CD4-positive, alpha-beta T cell treated with Interleukin-17A for 1 hour (primary cell): ENCODE measurements at places on chromosomes 7 and 10.

- no peak for DNase-seq
These were observed 28.3 kb downstream of the EBF3 start for GRCh38 chr10:129935867-129936152.

GRCh38 chr7:936386-937054 is 18.0 kb downstream of the ADAP1 start:
- no peak for DNase-seq

DNA sequence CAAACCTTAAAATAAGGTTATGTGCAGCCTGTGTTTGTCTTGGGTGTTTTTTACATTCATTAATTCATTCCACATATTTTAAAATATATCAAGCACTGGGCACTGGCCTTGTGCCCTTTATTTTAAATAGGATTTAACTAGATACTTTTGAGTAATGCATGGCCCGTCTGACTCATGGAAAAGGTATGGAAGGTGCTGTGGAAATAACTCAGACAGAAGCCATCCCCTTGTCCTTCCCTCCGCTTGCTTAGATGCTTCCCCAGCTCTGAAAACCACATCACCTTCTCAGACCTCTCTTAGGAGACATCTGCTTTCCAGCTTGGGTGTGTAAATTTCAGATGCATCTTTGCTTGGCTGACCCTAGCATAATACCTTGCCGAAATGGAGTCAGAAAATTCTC is 30.5 kb downstream of the SLC18A2 start:
- no peak for DNase-seq

DNA sequence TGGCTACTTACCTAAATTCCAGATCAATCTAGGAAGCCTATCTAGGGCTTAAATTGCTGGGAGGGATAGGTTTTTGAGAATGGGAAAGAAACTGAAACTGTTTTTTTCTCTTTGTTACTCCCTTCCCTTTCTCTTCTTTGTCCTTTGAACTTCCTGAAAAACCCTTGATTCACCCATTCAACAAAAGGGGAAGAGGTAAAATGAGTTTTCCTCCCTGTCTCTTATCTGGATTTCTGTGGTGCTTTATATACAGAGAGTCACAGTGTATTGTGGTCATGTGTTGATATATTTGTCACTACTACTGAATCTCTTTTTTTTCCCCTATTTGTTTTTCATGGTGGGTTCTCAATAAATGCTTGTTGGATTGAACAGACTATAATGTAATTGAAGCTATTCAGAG is 19.8 kb upstream of the NUP205 start:
- no peak for DNase-seq

DNA sequence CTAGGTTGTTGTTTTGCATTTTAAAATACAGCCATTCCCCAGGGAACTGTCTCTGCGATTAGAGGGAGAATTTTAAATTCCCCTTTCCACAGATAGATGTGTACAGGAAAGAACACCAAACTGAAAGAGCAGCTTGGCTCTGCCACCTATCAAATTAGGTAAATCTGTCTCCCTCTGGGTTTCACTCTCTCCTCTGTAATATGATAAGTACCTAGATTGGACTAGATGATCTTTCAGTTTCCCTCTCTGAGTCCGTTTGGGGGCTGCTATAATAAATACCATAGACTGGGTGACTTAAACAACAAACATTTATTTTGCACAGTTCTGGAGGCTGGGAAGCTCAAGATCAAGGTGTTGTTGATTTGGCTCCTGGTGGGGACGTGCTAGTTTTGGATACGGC is 186.0 kb downstream of the KIF20B start:
- DNase-seq = no peak

GRCh38 chr10:95688648-95689047 is 5.1 kb downstream of the TCTN3 start:
- no peak for DNase-seq

- no peak for DNase-seq
These were observed 956.7 kb downstream of the CCSER2 start for GRCh38 chr10:85284778-85285770.

DNA sequence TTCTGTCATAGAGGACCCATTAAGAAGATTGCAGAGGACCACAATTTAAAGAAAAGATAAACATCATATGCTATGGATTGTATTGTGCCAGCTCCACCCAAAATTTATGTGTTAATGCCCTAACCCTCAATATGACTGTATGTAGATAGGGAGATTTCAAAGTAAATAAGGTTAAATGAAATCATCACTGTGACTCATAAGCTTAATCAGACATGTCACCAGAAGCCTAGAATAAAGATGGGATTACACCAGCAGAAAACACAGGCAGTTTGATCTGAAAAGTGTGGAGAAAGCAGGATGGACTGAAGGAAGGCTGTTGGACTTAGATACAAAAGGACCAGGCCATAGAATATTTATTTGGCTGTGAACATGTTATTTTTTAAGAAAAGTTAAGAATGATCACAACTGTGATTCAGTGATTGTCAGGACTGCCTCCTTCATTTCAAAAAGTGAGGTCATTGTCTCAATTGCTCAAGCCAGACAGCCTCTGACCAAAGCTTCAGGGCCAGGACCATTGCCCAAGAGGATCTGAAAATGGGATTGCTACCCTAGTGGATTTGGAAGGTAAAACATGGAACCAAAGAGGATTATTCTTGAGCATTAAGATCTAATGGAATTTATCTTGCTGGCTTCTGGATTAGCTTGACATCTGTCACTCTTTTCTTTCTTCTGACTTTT is 270.8 kb upstream of the POM121L12 start:
- DNase-seq = no peak

DNA sequence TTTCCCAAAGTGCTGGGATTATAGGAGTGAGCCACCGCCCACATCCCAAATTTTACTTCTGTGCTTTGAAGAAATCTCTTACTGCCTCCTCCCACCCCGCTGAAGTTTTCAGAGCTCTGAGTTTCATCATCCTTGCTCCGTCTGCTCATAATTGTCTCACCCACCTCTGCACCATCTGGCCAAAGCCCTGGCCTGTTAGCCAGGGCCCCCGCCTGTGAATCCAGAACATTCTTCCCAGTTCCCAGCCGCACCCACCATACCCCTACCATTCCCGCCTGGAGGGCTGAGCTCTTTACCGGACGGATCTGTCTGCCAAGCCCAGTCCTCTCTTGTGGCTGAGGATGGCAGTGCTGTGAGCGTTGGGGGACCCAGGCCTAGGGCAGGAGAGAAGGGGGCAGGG is 14.5 kb downstream of the SSC4D start:
- no peak for DNase-seq

DNA sequence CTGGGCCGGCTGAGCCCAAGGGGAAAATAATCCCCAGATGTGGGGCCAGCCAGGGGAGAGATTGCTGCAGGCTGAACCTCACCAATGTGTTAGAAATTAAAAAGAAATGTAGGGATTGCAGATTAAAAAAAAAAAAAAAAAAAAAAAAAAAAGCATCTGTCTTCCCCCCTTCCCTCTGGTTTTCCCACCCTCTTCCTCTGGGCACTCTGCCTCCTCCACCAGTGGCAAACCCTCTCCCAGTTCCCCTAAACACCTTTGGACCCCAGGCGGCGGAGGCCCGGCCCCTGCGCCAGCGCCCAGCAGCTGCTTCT is 7.1 kb downstream of the MNX1 start:
- no peak for DNase-seq

GRCh38 chr10:107790271-107790670 is 625.8 kb upstream of the SORCS1 start:
- no peak for DNase-seq

- peak; percentile 5 for DNase-seq
These were observed 151.6 kb downstream of the KIAA1217 start for GRCh38 chr10:24360282-24361127.

DNA sequence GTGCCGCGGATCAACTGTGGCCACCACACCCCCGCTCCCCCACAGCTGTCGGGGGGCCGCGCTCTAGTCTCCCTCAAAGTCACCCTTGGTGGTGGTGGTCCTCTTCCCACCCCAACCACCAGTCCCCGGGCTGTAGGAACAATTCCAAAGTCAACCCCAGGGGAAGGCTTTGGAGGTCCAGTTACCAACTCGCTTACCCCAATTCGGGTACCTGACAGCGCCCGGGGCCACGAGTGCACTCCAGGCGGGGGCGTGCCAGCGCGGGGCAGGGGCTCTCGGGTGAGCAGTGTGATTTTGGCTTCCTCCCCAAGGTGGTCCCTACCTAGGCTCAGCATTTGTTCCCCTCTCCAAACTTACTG is 584 bp upstream of the ZMIZ1 start:
- DNase-seq = no peak

DNA sequence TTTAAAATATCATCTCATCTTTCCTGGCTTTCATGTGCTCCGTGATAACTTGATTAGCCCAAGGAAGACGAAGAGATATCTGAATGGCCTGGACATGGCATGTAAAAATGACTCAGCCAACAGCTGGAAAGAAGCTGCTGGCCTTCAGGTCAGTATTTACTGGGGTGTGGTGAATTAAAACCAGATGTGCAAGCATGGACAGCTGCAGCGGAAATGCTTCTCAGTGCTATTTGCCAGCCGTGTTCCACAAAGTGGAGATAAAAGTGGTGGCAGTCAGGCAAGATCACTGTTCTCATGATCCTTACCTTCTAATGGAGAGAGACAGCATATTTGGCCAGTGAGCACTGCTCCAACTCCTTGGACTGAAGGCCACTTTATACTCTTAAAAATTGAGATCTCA is 203.1 kb upstream of the VSTM2A start:
- DNase-seq = no peak

DNA sequence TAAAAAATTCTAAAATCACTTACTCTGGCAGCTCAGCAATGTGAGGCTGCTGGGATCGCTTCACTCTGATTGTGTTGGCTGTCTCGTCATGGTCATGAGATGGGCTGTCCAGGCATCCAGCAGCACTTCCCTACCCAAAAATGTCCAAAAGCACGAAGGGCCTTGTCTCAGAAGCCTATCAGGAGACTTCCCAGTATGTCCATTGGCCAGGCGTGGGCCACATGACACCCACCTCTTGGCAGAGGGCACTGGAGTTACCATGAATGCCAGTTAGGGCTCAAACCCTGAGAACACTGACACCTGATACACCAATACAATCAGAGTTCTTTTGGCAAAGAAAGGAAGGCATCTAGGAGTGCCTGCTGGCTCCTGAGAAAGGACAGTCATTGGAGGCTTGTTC is 27.0 kb upstream of the GLI3 start:
- no peak for DNase-seq

GRCh38 chr7:75033064-75033463 is 40.5 kb downstream of the RCC1L start:
- DNase-seq = no peak

DNA sequence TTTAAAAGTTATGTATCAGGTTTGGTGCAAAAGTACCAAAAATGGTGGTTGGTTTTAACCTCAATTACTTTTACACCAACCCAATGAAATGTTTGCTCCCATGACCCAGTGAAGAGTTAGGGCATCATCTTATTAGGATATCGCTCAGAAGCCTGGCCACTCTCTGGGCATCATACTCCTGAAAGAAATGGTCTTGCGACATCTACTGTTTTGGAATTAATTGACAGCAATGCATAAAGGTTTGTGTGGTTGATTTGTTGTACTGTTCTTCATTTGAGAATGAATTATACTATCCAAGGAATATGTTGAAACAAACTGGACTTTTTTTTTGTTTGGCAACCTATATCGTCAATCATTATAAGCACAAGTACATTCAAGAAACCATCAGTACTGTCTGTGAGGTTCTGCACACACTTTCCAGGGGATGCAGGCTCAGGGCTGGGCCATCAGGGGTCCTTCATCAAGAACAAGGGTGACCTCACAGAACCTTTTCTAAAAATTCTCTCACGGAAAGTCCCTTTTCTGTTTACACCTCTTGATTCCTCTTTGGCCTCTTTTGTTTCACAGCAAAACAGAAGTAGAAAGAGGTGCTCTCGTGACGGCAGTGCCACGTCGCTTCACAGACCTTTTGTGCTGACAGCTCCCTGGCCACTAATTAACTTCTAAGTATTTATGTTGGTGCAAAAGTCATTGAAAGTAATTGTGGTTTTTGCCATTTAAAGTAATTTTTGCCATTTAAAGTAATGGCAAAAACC is 117.2 kb upstream of the KLF6 start:
- DNase-seq = peak; percentile 81

GRCh38 chr10:106898446-106898845 is 266.1 kb downstream of the SORCS1 start:
- no peak for DNase-seq

DNA sequence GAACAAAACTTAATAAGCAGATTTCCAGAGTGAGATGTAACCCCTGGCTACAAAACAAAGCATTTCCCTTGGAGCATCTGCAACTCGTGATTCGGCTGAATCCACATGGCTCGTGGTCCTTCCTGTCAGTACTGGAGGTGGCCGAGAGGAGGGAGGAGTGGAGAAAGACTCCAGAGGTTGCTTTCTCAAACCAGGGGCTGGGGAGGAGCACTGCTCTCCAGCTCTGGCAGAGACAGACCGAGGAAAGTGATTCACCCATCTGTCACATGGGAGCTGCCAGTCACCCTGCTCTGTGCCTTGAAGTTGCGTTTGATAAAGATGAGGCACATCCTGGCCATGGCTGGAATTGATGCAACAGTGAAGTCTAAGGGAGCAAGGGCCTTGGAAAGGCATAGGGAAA is 72.7 kb downstream of the COL13A1 start:
- no peak for DNase-seq

GRCh38 chr10:55750458-55750857 is 610.6 kb downstream of the ZWINT start:
- DNase-seq = no peak

- no peak for DNase-seq
These were observed 160.5 kb downstream of the AOAH start for GRCh38 chr7:36563706-36564327.

GRCh38 chr7:71454981-71455380 is 323.0 kb downstream of the GALNT17 start:
- no peak for DNase-seq

DNA sequence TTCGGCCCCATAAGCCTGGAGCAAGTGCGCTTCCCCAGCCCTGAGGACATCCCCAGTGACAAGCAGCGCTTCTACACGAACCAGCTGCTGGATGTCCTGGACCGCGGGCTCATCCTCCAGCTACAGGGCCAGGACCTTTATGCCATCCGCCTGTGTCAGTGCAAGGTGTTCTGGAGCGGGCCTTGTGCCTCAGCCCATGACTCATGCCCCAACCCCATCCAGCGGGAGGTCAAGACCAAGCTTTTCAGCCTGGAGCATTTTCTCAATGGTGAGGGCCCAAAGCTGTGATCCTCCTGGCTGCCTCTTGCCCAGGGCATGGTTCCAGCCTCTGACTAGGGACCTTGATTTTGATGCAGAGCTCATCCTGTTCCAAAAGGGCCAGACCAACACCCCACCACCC is 10.1 kb downstream of the IRF5 start:
- no peak for DNase-seq

DNA sequence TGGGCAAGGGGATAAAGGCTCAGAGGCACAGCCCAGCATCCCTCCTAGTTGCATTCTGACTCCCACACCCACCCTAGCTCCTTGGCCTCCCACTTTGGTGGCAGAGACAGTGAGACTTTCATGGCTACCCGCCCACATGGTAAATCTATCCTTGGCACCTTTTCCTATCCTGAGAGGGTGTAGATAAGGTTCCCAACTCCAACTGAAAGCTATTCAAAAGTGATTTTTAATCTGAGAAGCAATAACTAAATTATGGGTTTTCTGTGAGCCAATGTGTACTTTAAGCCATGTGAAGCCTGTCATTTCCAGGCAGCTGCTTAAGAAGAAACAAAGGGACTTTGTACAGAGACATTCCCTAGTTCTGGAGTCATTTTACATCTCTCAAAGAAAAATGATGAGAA is 9.1 kb downstream of the LAMB1 start:
- no peak for DNase-seq
